Skeletal muscle cell (primary cell): ENCODE measurements at places on chromosomes 1 and 21.
A peak's percentile ranks its signal among the peaks of the same experiment; 100 is the strongest.

GRCh38 chr21:25094695-25095094, 512.6 kb downstream of the MRPL39 start:
- no peak for DNase-seq

DNA sequence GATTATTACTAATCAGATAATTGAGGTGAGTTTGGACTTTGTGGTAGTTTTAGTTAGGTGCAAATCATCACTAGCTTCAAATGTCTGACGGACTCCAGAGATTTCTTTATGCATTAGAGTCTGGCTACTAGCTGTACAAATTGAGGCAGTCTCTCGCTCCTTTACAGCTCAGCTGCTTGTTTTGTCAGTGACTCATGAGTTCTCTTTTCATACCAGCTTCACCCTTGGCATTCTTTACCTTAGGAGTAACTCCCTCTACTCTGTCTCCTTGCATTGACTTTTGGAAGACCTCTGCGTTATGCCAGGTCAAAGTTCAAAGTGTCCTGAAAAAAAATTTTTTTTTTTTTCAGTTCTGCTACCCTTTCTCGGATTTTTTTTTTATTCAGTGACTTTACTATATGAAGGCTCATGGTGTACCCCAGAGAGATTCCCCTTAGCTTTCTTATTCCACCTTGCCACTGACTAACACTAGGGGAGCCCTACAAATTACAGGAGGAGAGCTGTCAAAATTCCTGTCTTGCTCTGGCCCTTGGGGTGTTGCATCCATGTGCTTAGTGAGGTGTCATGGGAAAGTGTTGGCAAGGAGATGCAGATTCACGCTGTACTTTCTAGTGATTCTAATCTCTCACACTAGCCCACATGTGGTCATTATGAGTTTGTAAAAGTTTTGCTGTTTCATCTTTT, 576.6 kb downstream of the ADGRL2 start:
- peak; percentile 58 for DNase-seq

- no peak for DNase-seq
Measured at GRCh38 chr1:30777060-30777903, 19.7 kb upstream of the LAPTM5 start.

GRCh38 chr1:2348346-2349325, 42.7 kb downstream of the MORN1 start:
- no peak for DNase-seq

DNA sequence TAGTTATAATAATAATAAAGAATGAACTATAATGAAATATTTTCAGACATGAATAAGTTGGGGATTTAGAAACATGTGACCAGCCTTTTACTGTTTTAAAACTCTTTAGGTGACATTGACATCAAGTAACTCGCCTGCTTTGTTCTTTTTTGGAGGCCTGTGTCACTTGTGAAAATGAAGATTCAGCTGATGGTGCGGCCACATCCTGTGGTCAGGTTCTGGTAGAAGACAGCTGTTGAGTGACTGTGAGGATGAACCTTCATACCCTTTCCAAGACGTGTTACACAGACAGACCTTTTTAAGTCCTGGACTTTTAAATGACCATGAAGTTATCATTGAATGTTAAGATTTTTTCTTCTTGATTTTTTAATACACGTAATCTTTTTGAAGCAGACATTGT, 10.3 kb downstream of the UTS2 start:
- no peak for DNase-seq
